LHCN-M2 (cell line): ENCODE measurements at places on chromosomes 2 and 18. TPM values are rescaled to one million over a fixed set of nuclear protein-coding genes. Genes with fewer than 3 reads are reported as not detected.

DNA sequence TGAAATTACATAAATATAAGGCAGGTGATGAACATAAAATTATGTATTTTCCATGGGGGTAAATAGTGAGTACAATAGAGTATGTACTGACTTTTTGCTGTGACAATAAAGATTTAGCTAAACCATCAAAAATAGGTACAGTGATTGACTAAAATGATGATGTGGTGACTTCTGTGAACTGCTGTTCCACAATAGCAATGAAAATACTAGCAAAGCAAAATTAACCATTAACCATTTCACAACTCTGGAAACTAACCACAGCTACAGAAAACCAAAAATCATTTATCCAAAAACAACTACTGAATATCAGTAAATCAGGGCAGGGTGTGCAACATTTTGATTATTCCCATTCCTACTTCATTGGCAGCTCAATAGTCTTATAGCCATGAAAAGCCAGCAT, 161.4 kb upstream of the GYPC start:
- no peak for DNase-seq

The FBLN7 gene
- 4.4 and 5.1 TPM in 2 replicates for total RNA-seq

- DNase-seq: no peak
These were observed 43.9 kb downstream of the ACVR2A start for GRCh38 chr2:147888680-147889079.

DNA sequence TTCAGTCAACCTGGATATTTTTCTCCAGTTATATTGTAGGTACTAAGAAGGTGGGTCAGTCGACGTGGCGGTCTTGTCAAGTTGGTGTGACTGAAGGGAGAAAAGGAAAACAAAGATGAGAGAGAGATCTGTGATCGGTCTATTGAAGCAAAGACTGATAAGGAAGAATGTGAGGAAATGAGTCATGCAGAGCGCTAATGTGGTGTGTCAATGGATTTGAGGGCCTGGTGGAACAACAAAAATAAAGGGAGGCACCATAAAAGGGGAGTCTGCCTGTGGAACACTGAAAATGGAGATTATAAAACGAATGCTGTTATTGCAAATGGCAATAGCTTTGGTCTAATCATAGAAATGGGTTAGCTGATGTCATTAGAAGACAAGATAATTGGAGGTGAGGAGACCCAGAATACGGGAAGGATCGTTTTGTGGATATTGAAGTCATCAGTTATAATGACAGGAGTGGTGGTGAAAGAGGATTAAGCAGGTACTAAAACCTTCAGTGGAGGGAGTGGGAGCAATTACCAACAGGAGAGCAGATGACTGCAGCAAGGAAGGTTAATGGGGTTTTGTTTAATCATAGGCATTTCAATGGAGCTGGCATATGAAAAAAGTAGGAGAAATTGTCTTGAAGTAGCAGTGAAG, 599.1 kb upstream of the FSHR start:
- DNase-seq: no peak

The FAM110C gene
- total RNA-seq: not detected in 2 replicates

DNA sequence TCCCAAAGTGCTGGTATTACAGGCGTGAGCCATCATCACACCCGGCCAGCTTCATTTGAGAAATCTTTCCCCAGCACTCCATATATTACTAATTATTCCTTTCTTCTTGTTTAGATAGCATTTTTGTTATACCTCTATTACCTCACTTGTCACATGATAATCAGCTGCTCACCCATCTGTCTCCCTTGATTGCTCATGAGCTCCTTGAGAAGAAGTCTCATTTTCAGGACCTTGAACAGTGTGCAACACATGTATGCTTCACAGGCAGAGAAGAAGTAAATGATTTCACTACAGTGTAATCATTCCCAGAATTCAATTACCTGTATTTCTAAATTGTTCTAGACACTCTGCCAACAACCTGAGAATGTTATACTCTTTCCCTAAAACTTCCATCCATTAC, 6.2 kb downstream of the PAIP2B start:
- DNase-seq: peak; percentile 14

DNA sequence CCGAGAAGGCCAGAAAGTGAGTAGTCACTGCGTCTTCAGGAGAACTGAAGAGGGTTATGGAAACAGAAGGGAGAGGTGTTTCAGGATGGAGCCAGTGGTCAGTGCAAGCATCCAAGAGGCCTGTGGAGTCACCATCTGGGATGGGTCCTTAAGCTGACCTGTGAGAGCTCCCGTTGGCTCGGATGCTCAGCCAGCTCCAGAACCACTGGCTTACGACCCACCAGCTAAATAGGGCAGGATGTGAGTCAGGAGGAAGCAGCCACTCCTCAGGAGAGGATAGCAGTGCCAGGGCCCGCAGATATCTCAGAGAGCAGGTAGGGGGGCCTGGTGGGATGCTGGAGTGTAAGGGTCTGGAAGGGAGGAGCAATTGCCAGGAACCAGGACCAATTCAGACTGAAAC, 63.1 kb upstream of the B3GNT7 start:
- no peak for DNase-seq

- no peak for DNase-seq
These were observed 19.1 kb upstream of the STEAP3 start for GRCh38 chr2:119204525-119204924.

The LYG1 gene
- total RNA-seq: 0.26 and 0.86 TPM in 2 replicates

- DNase-seq: no peak
These were observed 530.8 kb upstream of the ZNF804A start for GRCh38 chr2:184067502-184067901.

DNA sequence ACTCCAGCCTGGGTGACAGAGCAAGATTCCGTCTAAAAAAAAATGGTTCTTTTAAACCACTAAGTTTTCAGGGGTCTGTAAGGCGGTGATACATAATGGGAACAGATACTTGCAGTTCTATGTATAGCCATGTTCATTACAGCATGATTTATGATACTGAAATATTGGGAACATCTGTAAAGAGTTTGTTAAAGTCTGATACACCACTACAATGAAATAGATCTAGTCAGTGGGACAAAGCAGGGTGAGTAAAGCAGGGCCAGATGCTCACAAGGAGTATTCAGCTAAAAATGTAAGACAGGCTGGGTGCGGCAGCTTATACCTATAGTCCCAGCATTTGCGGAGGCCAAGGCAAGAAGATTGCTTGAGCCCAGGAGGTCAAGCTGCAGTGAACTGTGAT, 6.2 kb upstream of the ING5 start:
- no peak for DNase-seq

GRCh38 chr18:6215888-6216287, 198.8 kb downstream of the L3MBTL4 start:
- DNase-seq: no peak

- peak; percentile 97 for DNase-seq
These were observed 11.4 kb upstream of the GALNT5 start for GRCh38 chr2:157245846-157246764.

DNA sequence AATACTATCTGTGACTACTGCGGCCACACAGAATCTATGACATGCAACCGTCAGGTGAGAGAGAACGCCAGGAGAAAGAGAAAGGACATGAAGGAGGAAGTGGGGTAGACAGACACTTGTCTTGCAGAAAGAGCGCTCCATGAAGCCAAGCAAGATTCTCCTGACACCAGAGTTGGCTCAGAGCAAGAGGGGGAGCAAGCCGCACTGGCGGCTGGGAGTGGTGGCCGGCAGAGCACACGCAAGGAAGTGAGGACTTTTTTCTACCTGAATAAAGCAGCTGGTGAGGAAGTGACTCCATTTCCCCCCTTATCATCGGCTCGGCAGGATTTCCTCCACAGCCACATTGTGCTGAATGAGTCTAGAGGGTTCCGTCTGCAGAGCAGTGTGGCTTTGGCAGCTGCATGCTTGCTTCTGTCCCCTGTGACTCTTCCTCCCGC, 181.6 kb downstream of the BCL2 start:
- no peak for DNase-seq

DNA sequence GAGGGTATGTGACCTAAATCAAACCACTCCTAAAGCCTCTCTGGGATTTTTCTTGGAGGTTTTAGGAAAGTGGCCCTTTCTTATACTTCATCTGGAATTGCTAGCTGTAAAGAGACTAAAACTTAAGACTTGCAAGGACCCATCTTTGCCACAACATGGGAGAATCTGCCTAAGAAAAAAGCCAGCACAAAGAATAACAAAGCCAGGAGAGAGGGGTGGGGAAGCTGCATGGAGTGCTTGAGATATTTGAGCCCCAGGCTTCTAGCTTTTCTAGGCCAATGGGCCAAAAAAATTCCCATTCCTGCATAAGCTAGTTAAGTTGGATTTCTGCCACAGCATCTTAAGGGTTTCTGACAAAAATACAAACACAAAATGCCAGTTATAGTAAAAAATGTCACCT, 38.5 kb upstream of the LYPD6 start:
- DNase-seq: no peak

- no peak for DNase-seq
These were observed 132.6 kb upstream of the NABP1 start for GRCh38 chr2:191545361-191545760.

- no peak for DNase-seq
These were observed 39.6 kb upstream of the CCDC88A start for GRCh38 chr2:55459279-55459678.

- peak; percentile 71 for DNase-seq
These were observed 12.3 kb upstream of the RESP18 start for GRCh38 chr2:219344751-219345430.

GRCh38 chr2:108067820-108068405, 81.6 kb downstream of the SLC5A7 start:
- DNase-seq: no peak
